Kasumi-1 (cell line): ENCODE measurements at places on chromosomes 7 and 10.

DNA sequence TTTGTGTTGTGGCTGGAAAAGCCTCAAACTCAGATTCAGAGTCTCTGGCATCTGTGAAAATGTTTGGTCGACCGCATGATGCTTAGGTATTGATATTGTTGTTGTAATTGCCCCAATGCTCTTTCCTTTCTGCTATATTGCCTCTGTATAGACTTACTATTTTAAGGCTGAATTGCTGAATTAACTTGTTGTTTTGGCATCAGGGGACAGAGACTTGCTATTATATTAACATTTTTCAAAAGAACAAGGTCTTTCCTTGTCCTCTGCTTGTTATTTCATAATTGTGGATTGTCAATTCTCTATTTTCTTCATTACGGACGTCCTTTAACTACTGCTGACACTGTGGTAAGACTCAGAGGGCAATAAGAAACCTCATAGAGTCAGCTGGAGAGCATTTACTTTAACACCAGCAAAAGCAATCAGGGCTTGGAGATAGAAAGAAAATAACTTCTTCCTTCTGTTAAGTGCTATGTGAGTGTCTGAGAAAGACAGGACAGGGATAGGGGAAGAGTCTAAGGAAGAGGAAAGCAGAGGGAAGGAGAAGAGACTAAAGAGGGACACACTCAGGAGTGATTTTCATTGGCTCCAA lies 17.6 kb downstream of the CPED1 start:
- DNase-seq, result no peak

DNA sequence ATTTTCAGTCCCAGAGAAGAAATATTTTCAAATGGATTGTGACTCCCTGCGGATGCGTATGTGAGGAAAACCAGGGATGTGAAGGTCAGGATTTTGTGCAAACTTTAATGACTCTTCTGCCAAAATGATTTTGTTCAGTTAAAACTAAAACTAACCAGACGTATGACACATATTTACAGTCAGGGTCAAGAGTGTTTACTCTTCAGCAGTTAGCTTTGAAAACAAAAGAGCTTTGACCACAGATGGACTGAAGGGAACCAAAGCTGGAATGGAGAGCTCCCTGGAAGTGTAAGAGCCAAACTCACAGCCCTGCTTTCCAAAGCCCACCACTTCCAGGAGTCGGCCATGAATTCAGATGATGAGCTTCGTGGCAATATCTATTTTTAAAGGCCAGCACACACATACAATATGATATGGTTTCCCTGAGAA lies 15.5 kb downstream of the SVIL start:
- no peak for DNase-seq

DNA sequence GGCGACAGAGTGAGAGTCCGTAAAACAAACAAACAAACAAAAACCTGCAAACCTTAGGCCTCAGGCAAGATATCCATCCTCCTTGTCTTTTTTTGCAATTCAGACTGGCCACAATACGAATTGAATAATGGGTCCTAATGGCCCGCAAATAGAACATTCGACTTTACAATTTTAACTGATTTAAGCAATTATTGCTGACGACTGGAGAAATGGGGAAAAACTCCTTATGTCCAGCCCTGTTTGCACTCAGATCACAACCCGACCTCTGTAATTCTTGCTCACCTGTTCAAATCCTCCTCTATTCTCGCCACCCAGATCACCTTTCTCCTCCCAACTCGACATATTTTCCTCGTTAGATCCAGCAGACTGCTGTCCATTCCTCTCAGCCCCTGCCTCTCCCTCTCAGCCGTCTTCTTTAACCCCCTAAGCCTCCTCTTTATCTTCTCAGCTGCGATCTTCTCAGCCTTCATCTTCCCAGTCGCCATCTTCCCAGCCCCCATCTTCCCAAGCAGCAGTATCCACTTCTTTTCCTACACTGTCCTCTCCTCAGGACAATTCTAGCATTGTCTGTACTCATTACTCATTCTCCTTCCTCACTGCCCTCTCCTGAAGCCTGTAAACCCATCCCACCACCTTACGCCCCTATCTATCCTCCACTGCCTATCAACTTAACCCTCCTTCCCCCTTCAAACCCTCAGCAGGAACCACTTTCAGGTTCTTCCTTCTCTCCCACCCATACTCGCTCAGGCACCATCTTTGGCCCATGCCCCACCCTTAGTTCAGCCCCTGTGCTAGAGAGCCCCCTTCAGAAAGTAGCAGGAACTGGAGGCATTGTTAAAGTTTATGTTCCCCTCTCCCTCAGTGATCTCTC lies 61.8 kb downstream of the LRRC17 start:
- DNase-seq, result peak; percentile 26

GRCh38 chr10:77293347-77293746 lies 344.3 kb downstream of the KCNMA1 start:
- no peak for DNase-seq

GRCh38 chr7:83599131-83599530 lies 49.8 kb downstream of the SEMA3E start:
- DNase-seq, result no peak

DNA sequence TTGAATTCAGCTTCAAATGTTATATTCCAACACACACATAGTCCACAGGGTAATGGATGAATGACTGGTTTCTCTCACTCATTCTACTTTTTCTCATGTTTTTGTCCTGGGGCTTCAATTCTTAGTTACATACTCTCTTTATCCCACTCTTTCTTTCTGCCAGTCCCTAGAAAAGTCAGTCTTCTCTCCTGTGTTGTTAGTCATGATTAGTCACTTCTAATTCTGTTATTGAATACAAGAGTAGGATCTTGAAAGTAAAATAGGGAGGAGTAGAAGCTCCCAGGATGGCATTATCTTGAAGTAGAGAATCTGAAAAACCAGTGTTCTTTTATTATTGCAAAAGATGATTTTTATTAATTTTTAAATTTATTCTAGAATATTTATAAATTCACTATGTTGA lies 45.5 kb upstream of the CALCR start:
- no peak for DNase-seq

DNA sequence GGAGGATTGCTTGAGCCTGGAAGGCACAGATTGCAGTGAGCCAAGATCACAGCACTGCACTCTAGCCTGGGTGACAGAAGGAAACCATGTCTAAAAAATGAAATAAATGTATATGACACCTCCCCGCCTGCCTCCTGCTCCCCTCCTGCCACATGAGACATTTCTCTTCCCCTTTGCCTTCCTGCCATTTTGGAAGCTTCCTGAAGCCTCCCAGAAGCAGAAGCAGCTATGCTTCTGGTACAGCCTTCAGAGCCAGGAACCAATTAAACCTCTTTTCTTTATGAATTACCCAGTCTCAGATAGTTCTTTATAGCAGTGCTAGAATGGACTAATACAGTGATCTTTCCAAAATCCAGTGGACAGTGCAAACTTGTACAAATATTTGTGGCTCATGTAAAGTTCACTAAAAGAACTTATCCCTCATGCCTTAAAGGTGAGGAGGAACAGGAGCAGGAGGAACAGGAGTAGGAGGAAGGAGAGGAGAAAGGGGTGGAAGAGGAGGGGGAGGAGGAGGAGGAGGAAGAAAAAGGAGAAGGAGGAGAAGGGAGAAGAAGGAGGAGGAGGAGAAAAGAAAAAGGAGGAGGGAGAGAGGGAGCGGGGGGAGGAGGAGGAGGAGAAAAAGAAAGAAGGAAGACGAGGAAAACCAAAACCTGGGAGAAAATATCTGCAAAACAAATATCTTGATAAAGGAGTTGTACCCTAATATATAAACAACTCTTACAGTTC lies 2.8 kb upstream of the ABI1 start:
- no peak for DNase-seq

DNA sequence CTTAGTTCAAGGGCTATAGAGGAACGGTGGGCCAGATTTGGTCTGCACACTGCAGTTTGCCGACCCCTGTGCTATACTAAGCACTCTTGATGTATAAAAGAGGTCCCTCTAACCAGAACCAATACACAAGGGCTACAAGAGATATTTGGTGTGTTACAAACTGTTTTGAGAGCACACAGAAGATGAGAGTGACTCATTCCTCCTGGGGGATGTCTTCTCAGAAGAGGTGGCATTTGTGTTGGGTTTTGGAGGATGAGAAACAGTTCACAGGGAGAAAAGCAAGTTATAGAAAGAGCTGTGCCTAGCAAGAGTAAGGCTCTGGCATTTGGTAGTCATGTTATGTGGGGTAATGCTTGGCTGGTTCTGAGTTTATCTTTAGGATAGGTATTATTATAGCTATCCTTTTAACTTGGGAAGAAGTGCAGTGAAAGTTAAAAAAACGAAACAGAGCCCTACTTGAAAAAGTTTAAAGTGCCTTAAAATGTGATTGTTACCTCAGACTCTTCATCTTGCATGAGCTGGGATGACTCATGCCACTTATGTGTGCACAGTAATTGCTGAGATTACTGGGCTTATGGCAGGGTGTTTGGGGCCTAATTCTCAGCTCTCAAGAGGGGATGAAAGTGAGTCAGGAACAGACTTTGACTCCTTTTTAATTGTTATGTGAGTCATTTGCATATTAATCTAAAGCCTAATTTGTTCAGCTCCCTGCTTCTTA lies 160.4 kb downstream of the KIF20B start:
- DNase-seq, result no peak
